NCI-H1417 treated with DMSO at 0.1 percent for 48 hours (cell line): ENCODE measurements at places on chromosomes 6 and 20.

GRCh38 chr6:75735491-75736186, 13.4 kb upstream of the MYO6 start:
- no peak for DNase-seq

DNA sequence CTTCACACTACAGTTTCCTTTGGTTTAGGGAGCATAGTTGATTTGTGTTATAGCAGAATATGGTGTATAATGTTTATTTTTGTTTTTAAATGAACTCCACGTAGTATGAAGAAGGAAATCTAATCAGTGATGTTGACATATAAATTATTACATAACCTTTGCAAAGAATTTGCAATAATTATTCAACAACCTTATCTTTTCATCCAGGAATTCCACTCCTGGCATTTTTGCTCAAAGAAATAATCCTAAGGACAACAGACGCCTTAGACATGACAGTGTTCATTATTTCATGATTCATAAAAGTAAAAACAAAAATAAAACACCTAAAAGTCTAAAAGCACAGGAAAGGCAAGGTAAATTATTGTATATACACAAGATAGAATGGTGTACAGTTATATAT, 229.2 kb downstream of the EPM2A start:
- DNase-seq: no peak

- DNase-seq: no peak
Observed at GRCh38 chr6:13286181-13286580, 42.2 kb downstream of the TBC1D7 start.

DNA sequence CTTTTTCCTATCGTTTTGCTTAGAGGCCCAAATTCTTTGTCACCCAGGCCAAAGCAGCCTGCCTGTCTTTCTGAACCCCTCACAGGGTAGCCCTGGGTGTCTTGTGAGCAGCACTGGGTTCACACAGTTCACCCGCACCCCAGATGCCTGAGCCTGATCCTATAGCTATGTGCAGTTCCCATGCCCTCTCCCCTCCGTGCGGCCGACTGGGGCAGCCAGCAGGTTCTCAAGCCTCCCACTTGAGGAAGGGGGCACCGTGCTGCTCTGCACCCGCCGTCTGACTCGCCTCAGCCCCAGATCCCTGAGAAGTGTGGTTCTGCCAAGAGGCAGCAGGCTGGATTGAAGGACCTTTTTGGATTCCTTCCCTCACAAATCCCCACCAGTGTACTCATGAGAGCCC, 89.0 kb downstream of the PSMB1 start:
- DNase-seq: no peak

GRCh38 chr6:105675715-105676397, 273.0 kb upstream of the PREP start:
- peak; percentile 21 for DNase-seq

- DNase-seq: no peak
Observed at GRCh38 chr6:166592821-166593220, 6.3 kb upstream of the RAMACL start.

- DNase-seq: no peak
Observed at GRCh38 chr20:14996883-14997672, 659.7 kb upstream of the FLRT3 start.

DNA sequence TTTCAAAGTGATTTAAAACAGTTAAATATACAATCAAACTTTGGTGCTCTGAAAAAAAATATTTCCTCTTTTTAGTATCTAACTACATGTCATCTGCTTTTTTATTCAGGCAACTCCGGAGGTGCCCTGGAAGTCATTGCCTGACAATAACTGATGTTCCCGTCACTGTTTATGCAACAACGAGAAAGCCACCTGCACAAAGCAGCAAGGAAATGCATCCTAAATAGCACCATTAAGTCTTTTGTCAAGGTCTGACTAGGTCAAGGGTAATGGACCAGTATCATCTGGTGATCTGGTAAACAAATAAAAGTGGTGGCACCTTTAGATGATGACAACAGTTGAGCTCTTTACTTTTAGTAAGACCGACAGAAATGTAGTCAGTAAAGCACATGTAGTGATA, 13.2 kb downstream of the FAM229B start:
- no peak for DNase-seq

- DNase-seq: no peak
Observed at GRCh38 chr6:44701637-44702101, 314.2 kb downstream of the CDC5L start.
